ENCODE measurements at places on chromosomes 13 and 19.

DNA sequence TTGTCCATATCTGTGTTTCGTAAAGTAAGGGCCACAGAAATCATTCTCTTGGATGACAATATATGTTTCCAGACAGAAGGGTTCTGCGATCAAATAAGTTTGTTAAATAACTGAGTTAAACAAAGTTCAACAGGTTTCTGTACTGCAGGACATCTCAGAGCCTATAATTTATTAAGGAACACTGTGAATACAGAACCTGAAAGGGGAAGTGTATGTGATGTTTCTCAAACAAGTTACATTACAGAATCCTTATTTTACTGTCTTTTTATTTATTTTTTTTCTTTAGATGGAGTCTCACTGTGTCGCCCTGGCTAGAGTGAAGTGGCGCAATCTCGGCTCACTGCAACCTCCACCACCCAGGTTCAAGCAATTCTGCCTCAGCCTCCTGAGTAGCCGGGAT is 55.4 kb upstream of the GTF2F2 start:
- DNase-seq: no peak

DNA sequence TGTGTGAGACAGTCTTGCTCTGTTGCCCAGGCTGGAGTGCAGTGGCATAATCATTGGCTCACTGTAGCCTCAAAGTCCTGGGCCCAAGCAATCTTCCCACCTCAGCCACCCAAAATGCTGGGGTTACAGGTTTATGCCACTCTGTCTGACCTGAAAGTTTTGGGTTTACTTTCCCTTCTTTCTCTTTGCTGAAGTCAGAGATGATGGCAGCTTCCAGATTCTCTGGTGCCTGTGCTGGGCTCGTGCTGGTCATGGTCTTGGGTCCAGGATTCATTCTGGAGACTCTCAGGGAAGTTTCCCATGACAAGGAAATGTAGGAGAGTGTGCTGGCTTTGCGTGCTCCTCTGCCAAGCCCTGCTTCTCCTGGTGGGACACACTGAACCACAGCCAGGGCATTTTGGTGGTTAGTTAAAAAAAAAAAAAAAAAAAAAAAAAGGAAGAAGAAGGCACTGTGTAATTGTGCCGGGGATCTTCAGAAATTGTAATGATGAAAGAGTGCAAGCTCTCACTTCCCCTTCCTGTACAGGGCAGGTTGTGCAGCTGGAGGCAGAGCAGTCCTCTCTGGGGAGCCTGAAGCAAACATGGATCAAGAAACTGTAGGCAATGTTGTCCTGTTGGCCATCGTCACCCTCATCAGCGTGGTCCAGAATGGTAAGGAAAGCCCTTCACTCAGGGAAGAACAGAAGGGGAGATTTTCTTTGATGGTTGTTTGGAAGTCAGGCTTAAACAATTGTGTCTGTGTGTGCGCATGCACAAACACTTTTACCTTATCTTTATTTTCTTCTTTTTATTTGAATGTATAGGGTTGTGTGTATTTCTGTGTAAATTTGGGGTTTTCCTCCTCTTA is at the start of gene ALOX5AP:
Gene ALOX5AP, plus strand, starts transcription at position 519 of the 847 bp plus-strand sequence. Its CDS starts 63 bp downstream, at position 582.
- DNase-seq: no peak

GRCh38 chr13:104301171-104301975 is 1235.2 kb upstream of the SLC10A2 start:
- DNase-seq: no peak

- DNase-seq: no peak
These were observed 57.2 kb upstream of the ZNRF4 start for GRCh38 chr19:5397804-5398692.

GRCh38 chr19:49261602-49262001 is 63.4 kb downstream of the SLC6A16 start:
- DNase-seq: no peak

DNA sequence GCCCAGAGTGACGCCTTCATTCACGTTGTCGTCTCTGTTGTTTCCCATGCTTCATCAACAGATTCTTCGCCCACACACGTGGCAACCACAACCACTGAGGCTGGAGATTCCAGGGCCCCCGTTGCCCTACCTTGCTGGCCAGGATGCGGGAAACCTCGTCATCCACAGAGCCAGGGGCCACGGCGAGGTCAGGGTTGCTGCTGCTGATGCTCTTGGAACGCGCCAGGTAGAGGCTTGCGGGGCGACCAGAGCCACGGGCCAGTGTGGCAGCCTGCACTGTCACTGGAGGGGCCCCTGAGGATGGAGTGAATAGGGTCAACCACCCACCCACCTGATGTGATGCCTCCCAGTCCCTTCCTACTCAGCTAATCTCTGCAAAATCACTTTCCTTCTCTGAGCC is 6.3 kb upstream of the ANGPTL8 start:
- DNase-seq: no peak
